ENCODE measurements at places on chromosomes 11 and 22.

- no peak for DNase-seq
Measured at GRCh38 chr22:16955678-16956210, 52.3 kb downstream of the GAB4 start.

- DNase-seq: no peak
Measured at GRCh38 chr11:15114501-15115475, at the start of gene INSC. INSC (plus strand) TSS chr11:15114923; CDS start chr11:15149175, 34,252 bp downstream.

- DNase-seq: no peak
Measured at GRCh38 chr22:45230026-45230721, 10.5 kb downstream of the KIAA0930 start.

GRCh38 chr22:39123751-39124581 lies 26.9 kb downstream of the APOBEC3H start:
- DNase-seq: no peak

DNA sequence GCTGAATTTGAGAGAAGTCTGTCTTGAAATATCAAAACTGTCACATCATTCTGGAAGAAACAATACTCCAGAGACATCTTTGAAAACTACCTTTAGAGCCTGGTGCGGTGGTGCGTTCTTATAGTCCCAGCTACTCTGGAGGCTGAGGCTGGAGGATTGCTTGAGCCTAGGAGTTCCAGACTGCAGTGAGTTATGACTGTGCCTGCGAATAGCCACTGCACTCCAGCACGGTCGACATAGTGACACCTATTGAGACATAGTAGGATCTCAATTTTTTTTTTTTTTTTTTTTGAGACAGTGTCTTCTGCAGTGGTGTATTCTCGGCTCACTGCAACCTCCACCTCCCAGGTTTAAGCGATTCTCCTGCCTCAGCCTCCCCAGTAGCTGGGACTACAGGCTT lies 11.5 kb upstream of the AIFM3 start:
- no peak for DNase-seq

GRCh38 chr22:28670161-28670560 lies 9.5 kb downstream of the TTC28 start:
- DNase-seq: peak; percentile 83

GRCh38 chr11:111082664-111083063 lies 162.9 kb upstream of the POU2AF2 start:
- DNase-seq: no peak

- no peak for DNase-seq
Measured at GRCh38 chr11:119847853-119848252, 118.9 kb upstream of the NECTIN1 start.

DNA sequence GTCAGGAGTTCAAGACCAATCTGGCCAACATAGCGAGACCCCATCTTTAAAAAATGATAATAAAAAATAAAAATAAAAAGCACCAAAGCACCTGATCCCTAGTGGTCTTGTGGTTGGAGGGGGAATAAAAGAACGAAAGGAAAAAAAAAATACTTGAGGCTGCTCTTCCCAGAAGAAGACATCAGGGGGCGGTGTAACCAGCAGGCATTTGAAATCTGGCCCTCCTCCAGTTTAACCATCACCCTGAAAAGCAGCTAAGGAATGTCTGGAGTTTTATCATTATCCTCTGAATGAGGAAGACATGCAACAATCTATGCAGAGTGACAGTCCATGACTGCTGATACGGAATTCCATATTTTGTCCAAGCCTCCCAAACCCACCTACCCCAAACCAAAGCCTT lies 5.6 kb upstream of the KCTD17 start:
- peak; percentile 30 for DNase-seq

DNA sequence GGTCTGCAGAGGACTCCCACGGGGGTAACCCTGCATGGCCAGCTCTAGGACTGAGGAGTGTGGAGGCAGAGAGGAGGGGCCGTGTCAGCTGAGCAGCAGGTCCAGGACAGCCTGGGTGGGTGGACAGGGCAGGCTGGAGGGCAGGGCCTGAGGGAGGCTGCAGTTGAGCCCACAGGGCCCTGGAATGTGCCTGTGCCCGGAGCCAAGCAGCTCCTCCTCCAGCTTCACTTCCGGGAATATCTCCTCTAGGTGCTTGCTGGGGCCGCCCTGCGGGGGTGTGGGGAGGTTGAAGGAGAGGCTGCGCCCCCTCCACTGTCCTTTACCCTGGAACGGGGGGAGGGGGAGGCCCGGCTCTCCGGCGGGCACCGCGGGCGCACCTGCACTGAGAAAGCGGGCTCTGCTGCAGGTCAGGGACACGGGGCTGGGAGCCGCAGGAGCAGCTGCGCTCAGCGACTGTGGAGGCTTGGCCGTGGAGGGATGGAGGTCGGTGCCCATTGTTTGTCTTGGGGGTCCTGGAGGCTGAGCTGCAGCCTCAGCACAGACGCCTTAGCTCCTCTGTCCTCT lies 1293.2 kb downstream of the BRD1 start:
- no peak for DNase-seq

DNA sequence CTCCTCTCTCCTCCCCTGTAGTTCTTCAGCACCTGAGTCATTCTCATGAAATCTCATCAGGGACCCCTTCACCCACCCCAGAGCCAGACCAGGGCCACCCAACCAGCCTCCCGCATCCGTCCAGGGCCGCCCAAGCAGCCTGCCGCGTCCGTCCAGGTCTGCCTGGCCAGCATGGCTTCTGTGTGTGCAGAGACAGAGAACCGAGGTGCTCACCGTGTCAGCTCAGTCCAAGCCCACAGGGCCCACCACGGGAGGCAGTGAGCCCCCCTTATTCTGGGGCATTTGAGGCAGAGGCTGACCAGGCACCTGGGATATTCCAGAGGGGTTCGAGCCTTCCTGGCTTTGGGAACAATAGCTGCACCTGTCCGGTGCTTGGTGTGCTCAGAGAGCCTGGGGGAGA lies 1117.3 kb downstream of the BRD1 start:
- no peak for DNase-seq

GRCh38 chr11:63212742-63213141 lies 30.7 kb downstream of the SLC22A25 start:
- no peak for DNase-seq

- no peak for DNase-seq
Measured at GRCh38 chr11:92411431-92411830, 186.8 kb downstream of the FAT3 start.

DNA sequence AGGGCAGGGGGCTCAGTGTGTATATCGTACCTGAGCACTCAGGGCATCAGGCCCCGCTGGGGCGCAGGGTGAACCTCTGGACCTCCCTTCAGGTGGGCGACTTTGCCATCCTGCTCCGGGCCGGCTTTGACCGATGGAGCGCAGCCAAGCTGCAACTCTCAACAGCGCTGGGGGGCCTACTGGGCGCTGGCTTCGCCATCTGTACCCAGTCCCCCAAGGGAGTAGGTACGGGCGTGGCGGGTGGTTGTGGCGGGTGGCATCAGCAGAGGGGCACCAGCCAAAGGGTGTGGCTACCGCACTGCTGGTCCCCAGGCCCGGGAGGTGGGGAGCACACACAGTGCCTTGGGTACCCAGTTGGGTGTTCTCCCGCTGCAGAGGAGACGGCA lies 6.3 kb downstream of the SLC39A13 start:
- DNase-seq: no peak

DNA sequence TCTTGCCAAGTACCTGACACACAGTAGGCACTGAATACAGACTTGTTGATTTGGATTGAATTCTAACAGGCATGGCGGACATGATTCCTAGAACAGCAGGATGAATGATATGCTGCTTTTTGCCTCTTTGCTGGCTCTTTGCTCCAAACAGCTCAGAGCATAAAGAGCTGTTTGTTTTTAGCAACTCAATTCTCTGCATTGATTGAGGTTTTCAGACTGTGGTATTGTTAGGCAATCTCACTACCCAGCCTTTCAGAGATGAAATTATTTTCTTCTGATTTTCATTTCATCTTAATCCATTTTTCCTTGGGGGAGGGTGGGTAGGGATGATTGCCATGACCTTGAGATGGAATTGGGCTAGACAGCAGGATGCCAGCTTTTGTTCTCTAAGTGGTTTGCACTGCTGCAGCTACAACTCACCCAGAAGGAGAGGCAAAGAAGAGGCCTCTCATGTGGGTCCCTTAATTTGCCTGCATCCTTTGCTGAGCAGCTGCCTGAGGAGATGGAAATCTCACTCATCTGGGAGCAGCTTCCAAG lies 20.5 kb downstream of the COA4 start:
- DNase-seq: no peak

GRCh38 chr11:696955-697491 lies 1.4 kb downstream of the TMEM80 start:
- no peak for DNase-seq

DNA sequence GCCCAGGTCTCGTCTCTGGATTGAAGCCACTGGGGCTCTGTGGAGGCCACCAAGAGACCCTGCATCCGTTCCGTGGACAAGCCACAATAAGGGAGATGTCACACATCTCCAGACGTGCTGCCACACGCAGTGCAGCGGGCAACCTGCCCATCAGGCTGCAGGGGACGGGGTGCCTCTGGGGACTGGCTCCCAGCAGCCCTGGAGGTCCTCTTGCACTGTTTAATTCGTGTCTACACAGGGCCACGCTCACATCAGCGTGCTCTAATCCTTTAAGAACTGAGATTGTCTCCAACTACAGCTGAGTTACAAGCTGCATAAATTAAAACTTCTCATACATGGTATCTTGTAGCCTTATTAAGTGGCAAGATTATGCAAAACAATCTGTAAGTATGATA lies 1232.2 kb downstream of the BRD1 start:
- no peak for DNase-seq

DNA sequence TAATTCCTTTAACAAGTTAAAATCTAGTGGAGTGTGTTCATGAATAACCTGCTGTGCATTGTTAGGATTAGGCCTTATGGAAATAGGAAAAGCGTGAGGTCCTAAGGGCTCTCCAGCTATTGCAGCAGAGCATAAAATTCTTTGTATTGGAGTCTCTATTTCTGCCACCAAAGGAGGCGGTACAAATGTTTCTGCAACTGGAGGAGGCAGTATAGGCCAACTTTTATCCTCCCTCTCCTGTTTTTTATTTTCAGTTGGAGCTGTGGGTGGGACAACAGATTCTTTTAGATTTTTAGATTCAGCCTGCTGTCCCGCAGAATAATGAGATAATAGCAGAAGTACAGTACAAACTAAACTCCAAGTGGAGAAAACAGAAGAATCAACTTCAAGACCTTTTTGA lies 26.2 kb downstream of the OR10A6 start:
- DNase-seq: no peak

DNA sequence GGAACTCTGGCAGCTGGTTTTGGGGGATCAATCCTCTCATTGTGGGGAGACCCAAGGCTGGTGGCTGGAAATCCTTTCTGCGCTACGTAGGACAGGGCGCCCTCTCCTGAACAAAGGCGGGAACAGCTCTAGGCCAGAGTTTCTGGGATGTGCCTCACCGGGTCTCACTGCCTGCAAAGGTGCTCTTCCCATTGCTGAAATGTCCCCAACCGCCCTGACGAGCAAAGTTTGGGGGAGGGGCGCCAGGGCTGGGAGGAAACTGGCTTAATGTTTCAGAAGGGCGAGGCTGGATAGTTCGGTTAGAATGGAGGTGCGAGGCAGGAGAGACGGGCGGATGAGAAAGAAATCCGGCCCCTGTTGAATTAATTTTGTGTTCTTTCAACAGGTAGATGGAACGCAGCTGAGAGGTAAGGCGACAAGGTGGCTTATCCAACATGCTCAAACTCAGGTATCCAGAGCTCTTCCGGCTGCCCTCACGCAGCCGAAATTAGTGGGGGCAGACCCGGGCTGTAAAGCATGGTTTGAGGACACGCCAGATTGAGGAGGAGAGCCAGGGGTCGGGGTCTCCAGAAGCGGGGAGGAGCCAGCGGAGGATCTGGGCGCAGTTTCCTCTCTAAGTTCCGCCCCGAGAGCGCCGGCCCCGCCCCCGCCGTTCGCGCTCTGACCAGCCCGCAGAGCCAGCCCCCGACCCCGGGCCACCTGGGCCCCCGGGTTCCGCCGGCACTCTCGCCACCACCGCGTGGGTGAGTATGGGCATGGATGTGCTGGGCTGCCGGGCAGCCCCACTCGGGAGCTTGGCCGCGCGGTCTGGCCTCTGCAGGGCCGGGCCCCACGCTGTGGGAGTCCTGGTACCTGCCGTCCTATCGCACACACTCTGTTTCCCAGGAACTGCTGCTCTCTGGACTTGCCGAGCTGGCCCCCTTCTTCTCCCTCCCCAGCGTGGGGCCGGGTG lies at the start of gene PGAP2:
TSS of gene PGAP2 (plus strand) at position 652 of the 952 bp plus-strand sequence. CDS start 2,700 bp downstream, outside the sequence.
- DNase-seq: no peak

DNA sequence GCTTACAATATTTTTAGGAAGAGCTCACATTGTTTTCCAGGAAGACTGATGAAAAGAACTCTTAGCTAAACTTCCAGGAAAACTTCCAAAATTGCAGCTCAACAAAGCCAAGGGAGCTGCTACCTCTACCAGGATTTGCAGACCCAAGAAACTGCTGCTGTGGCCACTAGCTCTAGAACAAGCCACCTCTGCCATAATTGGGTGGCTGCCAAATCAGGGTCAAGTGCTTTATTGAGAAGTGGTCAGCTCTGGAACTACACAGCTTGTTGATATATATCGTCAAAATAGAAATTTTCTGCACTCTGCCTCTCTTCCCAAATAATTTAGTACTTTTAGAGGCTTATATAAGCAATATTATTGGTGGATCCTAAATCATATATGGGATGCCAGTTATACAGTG lies 371.8 kb upstream of the CHORDC1 start:
- no peak for DNase-seq

GRCh38 chr11:35166369-35167360 lies 27.7 kb downstream of the CD44 start:
- no peak for DNase-seq

DNA sequence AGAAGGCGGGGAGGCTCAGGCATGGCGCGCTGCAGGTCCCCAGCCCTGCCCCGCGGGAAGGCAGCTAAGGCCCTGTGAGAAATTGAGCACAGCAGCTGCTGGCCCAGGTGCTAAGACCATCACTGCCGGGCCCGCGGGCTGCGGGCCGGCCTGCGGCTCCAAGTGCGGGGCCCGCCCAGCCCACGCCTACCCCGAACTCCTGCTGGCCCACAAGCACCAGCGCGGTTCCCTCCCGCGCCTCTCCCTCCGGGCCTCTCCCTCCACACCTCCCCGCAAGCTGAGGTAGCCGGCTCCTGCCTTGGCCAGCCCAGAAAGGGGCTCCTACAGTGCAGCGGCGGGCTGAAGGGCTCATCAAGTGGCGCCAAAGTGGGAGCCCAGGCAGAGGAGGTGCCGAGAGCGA lies 4.6 kb upstream of the RDX start:
- DNase-seq: no peak

DNA sequence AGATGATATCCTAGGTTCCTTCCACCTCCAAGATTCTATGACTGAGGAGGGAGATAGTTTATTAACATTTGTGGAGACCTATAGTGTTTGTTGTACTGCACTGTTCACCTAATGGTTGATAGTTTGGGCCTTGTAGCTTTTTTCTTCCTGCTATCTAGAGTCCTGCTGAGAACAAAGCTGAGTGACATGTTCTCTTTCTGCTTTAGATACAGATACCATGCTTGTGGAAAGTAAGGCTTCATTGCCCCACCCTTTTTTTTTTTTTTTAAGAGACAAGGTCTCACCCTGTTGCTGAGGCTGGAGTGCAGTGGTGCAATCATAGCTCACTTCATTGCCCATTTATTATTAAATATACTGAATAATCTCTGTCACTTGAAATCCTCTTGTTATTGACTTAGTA lies 12.3 kb downstream of the DLAT start:
- DNase-seq: no peak

- DNase-seq: no peak
Measured at GRCh38 chr11:81072273-81072672, 1631.4 kb upstream of the TENM4 start.

Measured in fibroblast of skin of left quadriceps (primary cell).